OCI-M1 (cell line): ENCODE measurements at places on chromosomes 4 and X.

- DNase-seq = no peak
Observed at GRCh38 chrX:103565752-103566151, 19.6 kb upstream of the TCEAL4 start.

DNA sequence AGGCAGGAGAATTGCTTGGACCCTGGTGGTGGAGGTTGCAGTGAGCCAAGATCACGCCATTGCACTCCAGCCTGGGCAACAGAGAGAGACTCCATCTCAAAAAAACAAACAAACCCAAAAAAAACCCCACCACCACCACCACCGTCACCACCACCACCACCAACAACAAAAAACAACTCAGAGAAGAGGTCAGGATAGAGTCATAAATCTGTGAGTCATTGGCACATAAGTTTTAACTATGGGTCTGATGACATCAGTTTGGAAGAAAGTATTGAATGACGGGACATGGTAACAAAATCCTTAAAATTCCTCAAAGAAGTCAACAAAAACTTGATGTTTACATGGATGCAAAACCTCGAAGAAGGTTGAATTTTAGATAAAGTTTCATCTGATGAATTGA, 288.0 kb upstream of the SFRP2 start:
- no peak for DNase-seq

DNA sequence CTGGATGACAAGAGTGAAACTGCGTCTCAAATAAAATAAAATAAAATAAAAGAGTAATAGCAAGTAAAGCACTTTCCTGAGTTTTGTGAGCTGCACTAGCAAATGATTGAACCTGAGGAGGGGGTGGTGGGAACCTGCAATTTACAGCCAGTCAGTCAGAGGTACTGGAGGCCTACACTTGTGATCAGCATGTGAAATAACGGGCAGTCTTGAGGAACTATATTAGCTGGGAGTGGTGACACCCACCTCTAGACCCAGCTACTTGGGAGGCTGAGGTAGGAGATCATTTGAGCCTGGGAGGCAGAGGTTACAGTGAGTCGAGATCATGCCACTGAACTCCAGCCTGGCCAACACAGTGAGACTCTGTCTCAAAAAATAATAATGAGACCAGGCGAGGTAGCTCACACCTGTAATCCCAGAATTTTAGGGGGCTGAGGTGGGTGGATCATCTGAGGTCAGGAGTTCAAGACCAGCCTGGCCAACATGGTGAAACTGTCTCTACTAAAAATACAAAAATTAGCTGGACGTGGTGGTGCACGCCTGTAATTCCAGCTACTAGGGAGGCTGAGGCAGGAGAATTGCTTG, 537.1 kb upstream of the HTR2C start:
- no peak for DNase-seq

- DNase-seq = no peak
Observed at GRCh38 chrX:47798861-47799260, 37.8 kb upstream of the ZNF81 start.

DNA sequence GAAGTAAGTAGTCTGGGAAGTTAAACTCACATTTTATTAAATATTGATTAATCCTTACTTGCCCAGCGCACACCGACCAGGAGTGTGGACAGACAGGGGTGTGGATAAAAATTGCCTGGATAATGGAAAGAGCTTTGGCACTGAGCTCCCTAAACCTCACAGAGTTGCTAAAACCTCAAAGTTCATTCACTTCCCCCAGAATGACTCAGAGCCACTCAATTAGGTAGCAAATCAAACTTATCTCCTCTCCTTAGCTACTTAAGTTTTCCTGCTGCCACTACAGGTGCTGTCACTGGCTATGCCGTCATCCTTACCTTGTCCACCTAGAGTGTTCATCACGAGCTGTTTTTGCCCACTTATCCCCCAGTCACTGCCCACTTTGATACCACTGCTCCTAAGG, 27.0 kb upstream of the MID1IP1 start:
- DNase-seq = no peak

GRCh38 chrX:25737540-25737939, 400.6 kb upstream of the MAGEB18 start:
- no peak for DNase-seq

DNA sequence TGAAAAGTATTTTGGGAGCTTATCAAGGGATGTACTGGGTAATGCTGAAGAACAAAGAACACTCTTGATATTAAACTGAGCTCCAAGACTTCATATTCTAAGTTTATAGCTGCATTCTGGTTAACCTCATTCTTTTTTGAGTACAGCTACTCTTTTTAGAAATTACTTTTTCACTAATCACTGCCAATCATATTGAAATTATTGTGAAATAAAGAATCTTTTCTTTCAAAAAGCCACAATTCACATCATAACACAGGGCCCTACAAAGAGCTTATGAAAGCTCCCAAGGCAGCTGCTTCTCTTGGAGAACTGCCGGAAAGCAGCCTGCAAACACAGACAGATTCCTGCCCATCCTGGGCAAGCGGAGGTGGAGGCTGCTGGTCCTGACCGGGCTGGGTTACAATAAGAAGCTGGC, 121.4 kb downstream of the RNF150 start:
- no peak for DNase-seq

DNA sequence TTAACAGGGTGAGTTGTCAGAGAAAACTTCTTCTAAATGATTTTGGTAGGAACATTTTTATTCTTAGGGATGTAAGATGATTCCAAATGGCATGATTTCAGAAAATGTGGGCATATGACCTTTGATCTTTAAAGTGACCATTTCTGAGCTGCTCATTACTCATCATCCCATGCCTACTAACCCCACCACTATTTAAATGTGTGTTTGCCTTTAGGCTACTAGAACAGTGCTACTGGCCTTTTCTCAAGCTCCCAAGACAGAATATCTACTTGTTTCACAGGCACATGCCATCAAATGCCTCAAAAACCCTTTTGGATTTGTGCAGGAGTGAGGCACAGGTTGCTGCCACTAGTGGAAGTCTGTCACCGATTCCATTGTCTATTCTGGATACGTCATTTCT, 428.2 kb downstream of the ADAM29 start:
- no peak for DNase-seq

- DNase-seq = peak; percentile 23
Observed at GRCh38 chrX:123851079-123851478, 8.8 kb upstream of the XIAP start.

GRCh38 chr4:146245850-146246249, 31.5 kb downstream of the REELD1 start:
- no peak for DNase-seq

DNA sequence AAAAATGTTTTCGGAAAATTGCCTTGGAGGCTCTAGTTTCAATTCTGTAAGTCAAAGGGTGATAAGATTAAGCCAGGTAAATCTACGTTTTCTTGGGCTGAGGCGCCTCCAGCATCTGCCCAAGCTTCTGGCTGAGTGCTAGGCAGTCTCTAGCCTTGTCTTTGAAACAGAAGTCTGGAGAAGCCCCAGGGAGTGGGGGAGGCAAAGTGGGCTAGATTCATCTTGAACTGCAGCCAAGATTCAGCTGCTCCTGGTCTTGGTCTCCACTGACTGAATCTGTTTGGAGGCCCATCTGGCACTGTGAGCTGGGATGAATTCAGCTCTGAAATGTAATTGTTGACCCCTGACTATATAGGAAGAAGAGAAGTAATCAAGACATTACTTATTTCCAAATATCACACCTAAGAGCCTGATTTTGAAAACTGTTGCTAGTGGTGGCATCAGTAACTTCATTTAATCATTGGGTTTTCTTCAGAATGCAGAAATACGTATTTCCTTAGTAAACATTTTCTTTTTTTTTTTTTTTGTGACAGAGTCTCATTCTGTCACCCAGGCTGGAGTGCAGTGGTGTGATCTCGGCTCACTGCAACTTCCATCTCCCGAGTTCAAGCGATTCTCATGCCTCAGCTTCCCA, 187.3 kb upstream of the LEF1 start:
- peak; percentile 50 for DNase-seq

DNA sequence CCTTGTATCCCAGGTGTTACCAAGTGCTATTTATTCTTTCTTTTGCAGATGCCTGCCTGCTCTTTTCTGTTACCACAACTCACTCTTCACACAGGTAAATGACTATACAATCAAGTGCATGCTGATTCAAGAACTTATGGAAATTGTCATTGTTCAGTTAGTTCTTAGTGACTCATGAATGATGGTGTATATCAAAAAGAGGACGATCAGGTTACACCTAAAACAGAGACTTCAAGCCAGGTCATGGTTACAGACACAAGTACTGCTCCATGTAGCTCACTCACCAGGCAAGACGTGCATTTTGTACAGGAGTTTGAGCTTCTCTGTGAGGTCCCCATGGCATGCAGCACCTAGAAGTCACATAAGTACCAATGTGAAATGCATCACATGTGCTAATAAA, 59.3 kb upstream of the UCP1 start:
- no peak for DNase-seq

DNA sequence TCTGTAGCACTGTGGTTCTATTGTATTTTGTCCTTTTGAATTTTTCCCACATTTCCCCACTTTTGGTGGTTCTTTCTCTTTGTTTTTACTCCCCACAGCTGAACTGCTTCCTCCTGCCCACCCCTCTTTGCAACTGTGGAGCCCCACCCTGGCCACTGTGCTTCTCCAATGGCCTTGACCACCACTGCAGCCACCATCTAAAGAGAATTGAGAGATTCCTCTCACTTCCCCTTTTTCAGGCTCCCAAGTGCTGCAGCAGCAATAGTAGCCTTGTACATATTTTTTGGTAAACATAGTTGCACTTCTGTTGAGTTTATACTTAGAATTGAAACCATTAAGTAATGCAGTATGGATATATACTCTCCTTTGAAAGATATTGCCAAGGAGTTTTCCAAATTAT, 51.3 kb upstream of the FRMPD3 start:
- DNase-seq = peak; percentile 5

DNA sequence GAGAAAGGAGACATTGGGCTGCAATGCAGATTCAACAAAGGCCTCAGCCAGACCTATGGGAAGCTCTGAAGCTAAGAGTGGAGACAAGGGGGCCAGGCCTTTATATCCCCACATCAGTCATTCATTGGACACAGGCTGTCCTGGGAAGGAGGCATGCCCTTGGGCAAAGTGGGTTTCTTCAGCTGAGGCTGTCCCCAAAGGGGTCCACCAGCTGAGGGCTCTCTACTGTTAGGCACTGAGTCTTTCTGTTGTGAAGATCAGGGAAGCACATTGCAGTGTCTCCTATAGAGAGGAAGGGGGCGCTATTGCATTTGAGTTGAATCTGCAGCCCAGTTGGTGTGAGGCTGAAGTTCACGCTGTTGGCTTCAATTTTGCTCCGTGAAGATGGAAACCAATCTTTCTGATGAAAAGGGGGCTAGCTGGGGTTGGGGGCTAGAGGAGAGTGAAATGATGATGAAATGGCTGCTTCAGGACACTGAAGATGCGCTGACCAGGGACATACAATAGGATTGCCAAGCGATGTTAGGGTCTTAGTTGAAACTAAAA, 48.0 kb downstream of the SLC25A5 start:
- peak; percentile 79 for DNase-seq

GRCh38 chrX:109485470-109486340, 3.8 kb upstream of the GUCY2F start:
- peak; percentile 75 for DNase-seq

- peak; percentile 58 for DNase-seq
Observed at GRCh38 chr4:117560329-117560728, 474.0 kb upstream of the NDST3 start.

GRCh38 chr4:21656832-21657231, 291.7 kb downstream of the KCNIP4 start:
- DNase-seq = no peak

GRCh38 chr4:168995537-168996295, 14.3 kb downstream of the CBR4 start:
- DNase-seq = no peak

GRCh38 chr4:98473046-98473445, 185.4 kb downstream of the TSPAN5 start:
- DNase-seq = no peak

DNA sequence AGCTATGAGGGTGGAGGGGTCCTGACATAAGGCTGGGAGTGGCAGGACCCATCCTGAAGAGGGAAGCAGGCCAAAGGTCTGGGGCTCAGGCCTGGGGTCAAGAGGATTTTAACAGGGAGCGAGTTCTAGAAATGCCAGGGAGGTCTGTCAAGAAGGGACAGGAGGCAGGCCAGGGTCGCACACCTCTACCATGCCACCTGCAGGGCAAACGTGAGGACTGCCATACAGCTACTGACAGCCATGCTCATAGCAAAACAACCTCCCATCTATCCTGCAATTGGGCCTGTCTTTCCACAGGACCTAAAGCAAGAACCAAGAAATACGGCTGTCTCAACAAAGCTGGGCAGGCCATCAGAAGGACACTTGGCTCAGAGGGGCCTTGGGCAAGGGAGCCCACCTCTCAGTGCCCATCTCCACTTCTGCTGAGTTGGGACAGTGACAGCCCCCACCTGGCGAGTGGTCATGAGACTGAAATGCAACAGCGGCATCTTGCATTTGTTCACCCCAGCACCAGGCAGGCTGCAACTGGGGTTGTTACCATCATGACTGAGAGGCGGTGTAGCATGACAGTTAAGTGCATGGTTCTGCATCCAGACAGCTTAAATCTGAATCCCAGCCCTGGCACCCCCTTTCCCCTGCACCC, 92.7 kb downstream of the WFS1 start:
- DNase-seq = no peak

GRCh38 chr4:171342646-171343045, 470.6 kb upstream of the GALNTL6 start:
- no peak for DNase-seq

DNA sequence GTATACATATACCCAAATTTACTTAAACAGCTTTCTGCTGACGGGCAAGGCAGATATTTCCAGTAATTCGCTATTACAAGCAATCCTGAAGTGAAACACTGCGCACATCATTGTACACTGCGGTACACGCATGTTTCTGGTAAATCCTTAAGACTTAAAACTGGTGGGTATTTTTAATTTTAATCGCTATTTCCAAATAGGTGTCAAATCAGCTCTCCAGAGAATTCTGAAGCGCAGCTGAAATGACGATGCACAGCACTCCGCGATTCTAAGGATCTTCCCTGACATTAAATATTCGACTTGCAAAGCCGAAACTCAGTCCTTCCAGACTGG, 361 bp downstream of the TMEM128 start:
- no peak for DNase-seq

- no peak for DNase-seq
Observed at GRCh38 chrX:97330151-97330550, 446.4 kb downstream of the RPA4 start.

DNA sequence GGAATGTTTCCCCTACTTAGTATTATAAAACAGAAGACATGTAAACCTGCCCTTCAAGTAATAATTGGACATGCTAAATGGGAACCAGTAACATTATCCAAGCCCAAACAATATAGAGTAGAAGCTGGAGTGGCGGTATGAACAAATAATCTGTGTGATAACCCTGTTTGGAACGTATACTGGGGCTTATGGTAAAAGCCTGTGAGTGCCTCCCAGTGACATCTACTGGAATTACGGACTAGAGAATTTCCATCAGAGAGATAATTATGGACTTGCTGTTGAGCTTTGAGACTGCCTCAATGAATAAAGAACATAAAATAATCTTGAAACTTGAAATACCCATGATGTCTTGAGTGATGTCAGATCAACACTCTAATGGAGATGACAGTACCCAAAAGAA, 406.3 kb upstream of the GRIA3 start:
- DNase-seq = peak; percentile 9

- DNase-seq = peak; percentile 11
Observed at GRCh38 chr4:165248102-165248501, 40.7 kb downstream of the KLHL2 start.

GRCh38 chr4:188117631-188118324, 8.4 kb upstream of the TRIML2 start:
- no peak for DNase-seq

GRCh38 chr4:145944886-145945285, 6.3 kb upstream of the ZNF827 start:
- no peak for DNase-seq
